Right lobe of liver (tissue), 6 donors: ENCODE measurements at places on chromosomes 13 and 19. TPM values are rescaled to one million over a fixed set of nuclear protein-coding genes. Genes with fewer than 3 reads are reported as not detected.

- no peaks in the 10 kb centered on the region for H3K36me3 ChIP-seq
- DNase-seq = no peak
- no peak overlapping the region for H3K27ac ChIP-seq
- H3K27me3 ChIP-seq = no peaks in the 10 kb centered on the region
- H3K4me1 ChIP-seq = no peaks in the 10 kb centered on the region
Observed at GRCh38 chr13:43246382-43246781, 223.0 kb downstream of the DNAJC15 start.

- H3K36me3 ChIP-seq = no peaks in the 10 kb centered on the region
- H3K27me3 ChIP-seq = no peaks in the 10 kb centered on the region
- no peaks in the 10 kb centered on the region for H3K4me1 ChIP-seq
- H3K27ac ChIP-seq = peak within 1 kb of the TSS; percentile 72
- peak; percentile 93 for DNase-seq
- H3K4me3 ChIP-seq = peak within 1 kb of the TSS; percentile 48
Observed at GRCh38 chr19:18683109-18683957, at the start of gene CRTC1. Gene CRTC1, plus strand, starts transcription at chr19:18683680. Its CDS starts 23 bp downstream, at chr19:18683703.

GRCh38 chr19:42553292-42554045 lies 25.2 kb upstream of the CEACAM1 start:
- no peaks in the 10 kb centered on the region for H3K36me3 ChIP-seq
- no peak overlapping the region for H3K27ac ChIP-seq
- no peak for DNase-seq
- no peaks in the 10 kb centered on the region for H3K4me1 ChIP-seq
- H3K4me3 ChIP-seq = no peak overlapping the region
- no peaks in the 10 kb centered on the region for H3K27me3 ChIP-seq

DNA sequence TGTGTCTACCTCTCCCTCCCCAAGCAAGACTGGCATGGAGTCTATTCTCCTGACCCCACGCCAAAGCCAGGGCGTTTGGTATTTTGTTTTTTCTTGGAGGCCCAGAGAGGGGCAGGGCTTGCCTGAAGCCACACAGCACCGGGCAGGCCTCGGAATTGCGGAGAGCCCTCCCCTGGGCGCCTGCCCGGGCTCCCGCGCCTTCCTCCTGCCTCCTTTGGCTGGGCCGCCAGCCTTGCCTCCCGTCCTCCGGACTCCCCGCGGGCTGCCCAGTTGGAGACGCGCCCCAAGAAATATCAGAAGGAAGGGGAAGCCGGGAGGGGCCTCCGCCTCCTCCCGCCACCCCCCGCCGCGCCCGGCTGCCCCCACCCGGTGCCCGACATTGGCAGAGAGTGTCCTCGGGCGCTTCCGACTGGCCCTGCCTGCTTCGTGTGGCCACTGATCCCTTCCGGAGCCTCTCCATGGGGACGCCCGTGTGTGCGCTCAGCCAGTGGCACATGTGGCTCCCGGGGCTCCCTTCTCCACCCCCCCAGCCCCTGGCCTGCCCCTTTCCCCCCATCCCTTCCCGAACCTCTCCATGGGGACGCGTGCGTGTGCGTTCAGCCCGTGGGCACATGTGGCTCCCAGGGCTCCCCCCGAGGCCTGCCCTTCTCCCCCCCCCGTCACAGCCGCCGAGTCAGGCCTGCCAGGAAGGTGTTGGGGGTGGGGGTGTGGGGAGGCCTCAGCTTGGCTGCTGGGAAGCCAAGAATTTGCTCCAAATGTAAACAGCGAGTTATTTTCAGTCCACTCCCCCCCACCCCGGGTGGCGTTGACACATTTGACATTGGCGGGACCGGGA lies 37.3 kb downstream of the NFIC start:
- DNase-seq = peak; percentile 90
- H3K27me3 ChIP-seq = no peaks in the 10 kb centered on the region
- H3K4me3 ChIP-seq = peak overlapping the region; percentile 21
- peak overlapping the region; percentile 99 for H3K27ac ChIP-seq
- H3K36me3 ChIP-seq = no peaks in the 10 kb centered on the region

DNA sequence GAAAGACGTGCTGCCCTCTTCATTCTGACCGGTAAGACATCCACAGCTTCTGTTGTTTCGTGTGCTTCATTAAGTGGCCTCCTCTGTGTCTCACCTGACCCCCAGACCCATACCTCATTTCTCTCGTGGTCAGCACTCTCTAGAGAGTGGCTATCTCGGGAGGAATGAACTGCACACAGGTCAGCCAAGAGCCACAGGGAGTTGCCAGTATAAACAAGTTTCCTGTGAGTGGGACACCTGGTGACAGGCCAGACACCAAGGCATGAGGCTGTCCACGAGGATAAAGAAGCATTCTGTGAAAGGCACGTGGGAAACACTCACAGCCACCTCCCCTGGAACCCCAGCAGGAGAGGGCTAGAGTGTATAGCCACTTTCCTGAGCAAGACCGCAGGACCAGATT lies 115.8 kb downstream of the NUFIP1 start:
- H3K4me1 ChIP-seq = no peaks in the 10 kb centered on the region
- H3K27me3 ChIP-seq = no peaks in the 10 kb centered on the region
- no peak overlapping the region for H3K4me3 ChIP-seq

GRCh38 chr19:14112051-14112808 lies 5.3 kb downstream of the PRKACA start:
- H3K4me1 ChIP-seq = no peaks in the 10 kb centered on the region
- H3K4me3 ChIP-seq = peak overlapping the region; percentile 39
- H3K36me3 ChIP-seq = no peaks in the 10 kb centered on the region
- H3K27ac ChIP-seq = peak overlapping the region; percentile 78
- H3K27me3 ChIP-seq = no peaks in the 10 kb centered on the region

CBLC gene
- 10.8 TPM for total RNA-seq

ZNF442 gene
- total RNA-seq = 0.86 TPM

SBSN gene
- not detected for total RNA-seq
